DMS153 (cell line): ENCODE measurements at places on chromosomes 7 and 10.

DNA sequence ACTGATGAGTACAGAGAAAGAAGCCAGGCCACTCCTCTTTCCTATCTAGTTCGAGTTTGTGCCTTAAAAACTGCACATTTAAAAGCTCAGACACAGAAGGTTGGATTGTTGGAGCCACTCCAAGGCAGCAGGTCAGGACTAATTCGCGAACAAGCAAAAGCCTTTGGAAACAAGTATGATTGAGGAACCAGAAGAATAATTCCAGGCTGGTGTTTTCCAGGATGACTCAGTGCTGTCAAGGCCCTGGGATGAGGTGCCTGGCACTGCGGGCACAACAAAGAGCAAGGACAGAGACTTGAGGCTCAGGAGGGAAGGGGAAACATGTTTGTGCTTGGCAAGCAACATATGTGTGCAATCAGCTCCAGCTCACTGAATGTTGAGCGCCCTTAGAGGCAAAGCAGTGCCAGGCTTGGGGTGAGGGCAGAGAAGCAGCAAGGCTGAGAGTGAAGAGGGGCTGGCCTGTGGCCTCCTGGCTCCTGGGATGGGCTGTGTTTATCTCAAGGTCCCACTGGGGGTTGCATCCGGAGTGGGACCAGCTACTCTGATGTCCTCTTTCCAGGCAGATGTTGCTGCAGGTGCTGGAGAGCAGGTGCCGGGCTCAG lies 44.1 kb downstream of the VSTM4 start:
- DNase-seq, result no peak

- no peak for DNase-seq
Measured at GRCh38 chr10:79608505-79609375, 2.0 kb upstream of the SFTPA1 start.

- DNase-seq, result no peak
Measured at GRCh38 chr10:27658788-27659187, 86.8 kb downstream of the MKX start.

DNA sequence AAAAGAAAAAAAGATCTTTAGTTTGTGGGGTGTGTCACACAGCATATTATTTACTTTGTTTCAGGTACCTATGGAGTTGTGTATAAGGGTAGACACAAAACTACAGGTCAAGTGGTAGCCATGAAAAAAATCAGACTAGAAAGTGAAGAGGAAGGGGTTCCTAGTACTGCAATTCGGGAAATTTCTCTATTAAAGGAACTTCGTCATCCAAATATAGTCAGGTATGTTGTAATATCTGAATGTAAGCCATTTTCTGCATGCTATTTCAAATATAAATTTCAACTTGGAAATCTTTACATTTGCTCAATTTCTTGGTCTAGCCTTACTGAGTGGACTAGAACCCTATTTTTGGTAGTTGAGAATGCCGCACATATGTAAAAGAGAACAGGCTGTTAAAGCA lies 6.4 kb downstream of the CDK1 start:
- DNase-seq, result no peak

DNA sequence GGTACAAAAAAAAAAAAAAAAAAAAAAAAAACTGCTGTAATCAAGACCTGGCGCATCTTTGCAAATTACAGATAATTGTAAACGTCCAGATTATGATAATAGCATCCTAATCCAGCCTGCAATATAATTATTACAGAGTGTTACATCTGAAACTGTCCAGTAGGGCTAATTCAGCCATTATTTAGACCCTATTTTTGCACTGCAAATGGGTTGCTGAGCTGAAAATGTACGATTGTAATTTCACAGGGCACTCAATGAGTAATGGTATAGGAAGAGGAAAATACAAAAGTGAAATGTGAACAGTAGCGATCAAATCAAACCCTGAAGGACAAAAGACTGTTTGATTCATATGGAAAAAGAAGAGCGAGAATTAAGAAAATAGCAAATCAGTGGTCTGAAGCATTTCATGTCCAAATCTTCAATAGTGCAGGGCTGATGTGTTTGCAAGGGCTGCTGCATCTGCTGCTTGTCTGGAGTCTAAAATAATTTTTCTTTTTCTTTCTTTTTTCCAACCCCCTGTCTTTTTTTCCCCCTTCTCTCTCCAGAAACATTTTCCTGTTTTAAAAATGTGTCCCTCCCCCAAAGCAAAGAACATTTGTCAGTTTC lies 8.9 kb downstream of the DLX6 start:
- no peak for DNase-seq

GRCh38 chr7:125347269-125347668 lies 417.6 kb upstream of the POT1 start:
- DNase-seq, result no peak
